Heart left ventricle (tissue), 16 donors: ENCODE measurements at places on chromosomes 1 and 21.

- H3K4me1 ChIP-seq, result peaks cover 2% of the 10 kb centered on the region
- H3K36me3 ChIP-seq, result no peaks in the 10 kb centered on the region
- no peak overlapping the region for H3K4me3 ChIP-seq
These were observed 33.5 kb downstream of the EPHA2 start for GRCh38 chr1:16122350-16122881.

DNA sequence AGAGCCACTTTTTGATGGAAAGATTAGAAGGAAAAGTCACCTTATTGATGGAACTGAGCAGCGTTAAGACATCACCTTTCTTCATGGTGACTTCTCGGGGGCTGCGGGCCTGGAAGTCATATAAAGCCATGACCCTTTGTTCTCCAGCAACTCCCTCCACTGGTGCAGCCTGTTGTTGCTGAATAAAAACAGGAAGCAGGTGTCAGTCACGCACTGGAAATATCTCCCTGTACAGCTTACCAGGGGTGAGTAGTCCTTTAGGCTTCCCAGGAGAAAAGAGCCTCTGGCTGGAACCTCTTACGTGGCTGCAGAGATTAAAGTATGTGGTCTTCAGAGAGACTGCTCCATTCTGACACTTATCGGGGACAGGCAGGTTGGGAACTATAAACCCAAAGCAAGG is 31.9 kb downstream of the SPTA1 start:
- no peaks in the 10 kb centered on the region for H3K4me1 ChIP-seq
- H3K4me3 ChIP-seq, result no peak overlapping the region
- no peak overlapping the region for H3K27ac ChIP-seq

DNA sequence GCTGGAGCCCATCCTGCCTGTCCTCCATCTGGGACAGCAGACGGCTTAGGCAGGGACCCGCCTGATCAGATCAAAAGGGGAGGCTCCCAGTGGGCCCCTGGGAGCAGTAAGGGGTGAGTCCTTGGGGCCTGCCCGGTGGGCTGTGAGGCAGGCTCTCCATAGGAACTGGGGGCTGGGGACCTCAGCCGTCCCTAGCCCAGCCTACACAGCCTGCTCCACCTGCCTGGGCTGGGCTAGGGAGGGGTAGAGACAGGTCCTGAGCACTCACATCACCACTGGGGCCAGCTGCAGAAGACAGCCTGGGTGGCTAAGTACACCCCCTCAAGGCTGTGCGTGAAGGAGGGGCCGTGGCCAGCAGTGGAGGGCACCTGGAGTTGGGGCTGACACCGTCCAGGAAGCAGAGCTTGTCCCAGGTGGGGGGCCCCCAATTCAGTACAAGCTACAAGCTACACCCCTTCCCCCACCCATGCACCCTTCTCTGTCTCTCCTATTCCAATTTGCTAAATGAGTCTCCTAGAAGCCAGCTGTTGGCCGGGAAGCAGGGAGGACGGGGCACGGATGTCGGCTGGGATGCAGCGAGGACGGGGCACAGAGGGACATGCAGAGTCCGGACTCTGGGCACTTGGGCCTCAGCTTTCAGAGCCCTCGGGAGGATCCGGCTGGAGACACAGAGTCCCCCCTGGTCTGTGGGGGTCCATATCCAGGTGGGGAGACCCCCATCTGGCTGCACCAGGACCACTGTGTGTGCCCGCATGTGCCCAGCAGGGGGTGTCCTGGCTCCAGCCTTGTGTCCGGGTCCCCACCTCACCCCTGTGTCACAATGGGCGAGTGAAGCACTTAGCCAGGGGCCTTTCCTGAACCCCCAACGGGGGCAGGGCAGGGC is 1.7 kb downstream of the ISG15 start:
- no peaks in the 10 kb centered on the region for H3K27me3 ChIP-seq
- peak overlapping the region; percentile 83 for H3K4me3 ChIP-seq
- H3K4me1 ChIP-seq, result peaks cover 22% of the 10 kb centered on the region
- H3K36me3 ChIP-seq, result no peaks in the 10 kb centered on the region

DNA sequence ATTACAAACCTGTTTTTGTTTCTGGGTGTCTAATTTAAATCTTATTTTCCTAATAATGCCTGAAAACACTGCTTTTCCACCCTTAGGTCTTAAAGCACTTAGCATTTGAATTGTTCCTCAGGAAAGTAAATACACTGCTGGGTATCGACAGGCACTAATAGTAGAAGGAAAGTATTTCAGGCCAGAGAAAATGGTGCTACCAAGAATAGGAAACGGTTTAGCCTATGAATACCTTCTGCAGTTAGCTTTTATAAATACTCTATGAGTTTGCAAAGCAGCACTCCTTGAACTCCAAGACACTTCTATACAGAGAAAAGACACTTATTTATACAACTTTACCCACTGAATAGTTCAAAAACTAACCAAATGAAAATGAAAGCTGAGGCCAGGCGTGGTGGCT is 6.8 kb downstream of the FUBP1 start:
- H3K27ac ChIP-seq, result no peak overlapping the region
- DNase-seq, result no peak
- no peaks in the 10 kb centered on the region for H3K36me3 ChIP-seq
- no peaks in the 10 kb centered on the region for H3K27me3 ChIP-seq
- no peak overlapping the region for H3K4me3 ChIP-seq

GRCh38 chr1:66137235-66137634 is 344.5 kb downstream of the PDE4B start:
- no peak for DNase-seq
- H3K4me3 ChIP-seq, result no peak overlapping the region
- no peaks in the 10 kb centered on the region for H3K36me3 ChIP-seq
- H3K4me1 ChIP-seq, result no peaks in the 10 kb centered on the region

GRCh38 chr1:3297756-3298155 is 156.7 kb upstream of the ARHGEF16 start:
- no peak overlapping the region for H3K27ac ChIP-seq
- peaks cover 3% of the 10 kb centered on the region for H3K27me3 ChIP-seq
- H3K4me1 ChIP-seq, result peaks cover 11% of the 10 kb centered on the region
- H3K36me3 ChIP-seq, result no peaks in the 10 kb centered on the region
